ENCODE measurements at places on chromosomes 6 and 20. TPM values are rescaled to one million over a fixed set of nuclear protein-coding genes. Genes with fewer than 3 reads are reported as not detected.

Gene SLC22A1
- total RNA-seq: not detected

Gene CD24
- 0.28 TPM for total RNA-seq

Gene MAPK13
- total RNA-seq: 2.0 TPM

Gene HMGN3
- total RNA-seq: 22.5 TPM

Gene TREML1
- not detected for total RNA-seq

All from IMR-90 (cell line).